ENCODE measurements at places on chromosomes 3 and 15.
A peak's percentile ranks its signal among the peaks of the same experiment; 100 is the strongest.

GRCh38 chr15:77112838-77113504, 42.1 kb upstream of the TSPAN3 start:
- DNase-seq = no peak

GRCh38 chr3:73423116-73423515, 201.6 kb downstream of the PDZRN3 start:
- DNase-seq = no peak

- no peak for DNase-seq
These were observed 51.9 kb downstream of the WWTR1 start for GRCh38 chr3:149605902-149606301.

DNA sequence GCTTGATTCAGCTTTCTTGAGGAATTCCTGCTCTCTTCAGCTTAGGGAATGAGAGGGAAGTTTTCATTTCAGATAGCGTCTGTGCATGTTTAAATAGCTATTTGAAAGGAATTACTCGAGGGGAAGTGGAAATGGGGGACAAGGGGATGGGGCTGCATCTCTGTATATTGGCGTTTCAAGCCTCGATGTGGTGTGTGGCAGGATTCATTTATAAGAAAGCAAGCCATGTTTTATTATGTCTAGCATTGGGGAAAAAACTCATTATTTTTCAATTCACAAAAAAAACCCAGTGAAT, 1.0 kb downstream of the ATP2C1 start:
- no peak for DNase-seq

- no peak for DNase-seq
These were observed 18.5 kb upstream of the RPL32 start for GRCh38 chr3:12859840-12860239.

DNA sequence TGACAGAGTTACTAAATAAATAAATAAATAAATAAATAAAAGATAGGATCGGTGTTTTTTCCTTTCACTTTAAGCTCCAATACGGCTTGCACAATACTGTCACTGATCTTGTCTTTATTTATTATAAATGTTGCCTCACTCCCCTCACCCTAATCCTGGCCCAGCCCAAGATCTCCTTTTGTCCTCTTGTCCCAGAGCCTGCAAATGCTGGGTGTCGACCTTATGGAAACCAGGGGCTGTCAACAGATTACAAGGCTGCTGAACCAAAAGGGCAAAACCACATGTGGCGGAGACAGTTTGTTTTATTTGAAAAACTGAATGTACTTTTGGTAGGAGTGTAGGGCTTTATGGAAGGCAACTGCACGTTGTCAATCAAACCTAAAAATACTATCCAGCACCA, 75.9 kb downstream of the RFTN1 start:
- DNase-seq = no peak

DNA sequence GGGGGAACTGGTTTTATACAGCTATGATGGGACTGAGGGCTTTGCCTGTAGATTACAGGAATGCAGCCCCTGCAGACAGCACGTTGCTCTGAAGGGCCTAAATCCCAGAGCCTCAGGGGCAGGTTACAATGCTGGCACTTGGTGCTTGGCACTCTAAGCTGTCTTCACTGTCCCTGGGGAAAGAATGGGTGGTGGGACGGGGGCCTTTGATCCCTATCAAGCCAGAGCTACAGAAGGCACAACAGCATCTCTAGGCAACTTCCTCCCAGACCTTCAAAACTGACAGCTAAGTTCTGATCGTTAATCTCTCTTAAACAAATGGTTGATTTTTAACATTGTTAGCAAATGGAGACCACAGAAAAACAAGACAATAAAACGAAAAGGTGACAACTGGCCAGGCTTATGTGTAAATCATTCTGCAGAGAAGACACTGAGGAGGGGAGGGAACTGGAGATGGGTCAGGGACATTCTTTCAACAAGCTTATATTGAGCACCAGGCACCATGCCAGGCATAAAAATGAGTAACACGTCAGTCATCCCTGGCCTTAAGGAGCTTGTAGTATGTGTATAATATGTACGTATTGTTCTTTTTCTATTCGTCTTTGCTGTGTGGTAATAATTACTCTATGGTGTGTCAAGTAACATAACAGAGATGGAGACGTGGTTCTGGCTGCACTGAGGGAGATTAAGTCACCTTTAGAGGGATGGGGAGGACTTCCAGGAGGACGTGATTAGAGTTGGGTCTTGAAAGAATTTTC, 49.1 kb downstream of the CA12 start:
- DNase-seq = no peak

- DNase-seq = peak; percentile 55
These were observed 250.5 kb downstream of the UACA start for GRCh38 chr15:70512772-70513362.

GRCh38 chr15:39581793-39582285, 960 bp downstream of the THBS1 start:
- DNase-seq = no peak

- no peak for DNase-seq
These were observed 88.8 kb upstream of the PLXND1 start for GRCh38 chr3:129695230-129695629.

DNA sequence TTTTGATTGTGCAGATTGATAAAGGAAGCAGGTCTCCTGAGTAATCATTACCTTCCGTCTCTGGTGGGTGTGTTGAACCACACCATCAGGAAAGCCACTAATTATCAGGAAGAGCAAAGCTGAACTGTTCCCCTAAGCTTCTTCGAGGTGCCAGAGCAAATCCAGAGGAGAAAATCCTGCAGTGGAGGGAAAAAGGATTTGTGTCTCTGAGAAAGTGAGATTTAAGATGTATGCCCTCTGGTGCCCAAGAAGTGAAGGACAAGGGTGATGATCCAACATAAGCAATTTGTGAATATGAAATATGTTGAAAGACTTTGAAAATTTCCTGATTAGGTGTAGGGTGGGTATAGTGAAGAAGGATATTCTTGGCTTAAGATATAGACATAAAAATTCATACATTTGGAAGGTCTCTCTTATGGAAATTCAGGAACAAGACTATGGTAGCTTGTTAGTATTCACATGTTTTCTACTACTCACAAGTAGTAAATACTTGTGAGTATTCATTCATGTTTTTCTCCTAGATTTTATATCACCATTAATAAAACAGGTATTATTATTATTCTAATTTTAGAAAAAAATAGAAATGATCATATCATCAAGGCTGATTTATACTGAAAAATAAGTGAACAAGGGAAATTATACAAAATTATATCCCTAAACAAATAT, 34.8 kb downstream of the COMMD2 start:
- peak; percentile 21 for DNase-seq

GRCh38 chr3:89059211-89059925, 48.1 kb upstream of the EPHA3 start:
- no peak for DNase-seq

DNA sequence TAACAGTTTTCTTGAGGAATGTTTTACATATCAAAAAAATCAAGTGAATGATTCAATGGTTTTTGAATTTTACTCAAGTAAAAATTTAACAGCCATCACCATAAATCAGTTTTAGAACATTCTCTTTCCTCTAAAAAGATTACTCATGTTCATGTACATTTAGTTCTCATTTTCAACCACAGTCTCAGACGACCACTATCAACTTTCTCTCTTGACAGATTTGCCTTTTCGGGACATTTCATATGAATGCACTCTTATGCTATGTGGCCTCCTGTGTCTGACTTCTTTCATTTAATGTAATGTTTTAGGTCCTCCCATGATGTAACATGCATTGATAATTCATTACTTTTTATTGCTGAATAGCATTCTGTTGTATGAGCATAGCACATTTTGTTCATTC, 309.3 kb upstream of the PLSCR5 start:
- DNase-seq = no peak

GRCh38 chr3:151581035-151581434, 120.2 kb upstream of the IGSF10 start:
- DNase-seq = no peak

DNA sequence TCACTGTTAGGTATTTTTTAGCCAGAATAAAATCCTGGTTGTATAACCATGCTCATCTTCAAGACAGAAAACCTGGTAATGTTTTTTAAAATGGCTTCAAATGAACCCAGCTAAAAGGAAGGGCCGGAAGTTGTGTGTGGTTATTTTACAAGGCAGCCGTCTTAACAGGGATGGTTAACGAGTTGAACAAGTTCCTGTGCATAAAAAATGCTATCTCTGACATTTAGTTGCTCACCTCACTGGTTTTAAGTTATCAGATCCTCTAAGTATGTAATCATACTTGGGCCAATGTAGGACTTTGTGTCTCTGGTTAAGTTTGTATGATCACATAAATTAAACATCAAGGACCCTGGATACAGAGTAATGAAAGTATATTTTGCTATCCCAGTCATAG, 2.1 kb downstream of the ATP11B start:
- peak; percentile 11 for DNase-seq

DNA sequence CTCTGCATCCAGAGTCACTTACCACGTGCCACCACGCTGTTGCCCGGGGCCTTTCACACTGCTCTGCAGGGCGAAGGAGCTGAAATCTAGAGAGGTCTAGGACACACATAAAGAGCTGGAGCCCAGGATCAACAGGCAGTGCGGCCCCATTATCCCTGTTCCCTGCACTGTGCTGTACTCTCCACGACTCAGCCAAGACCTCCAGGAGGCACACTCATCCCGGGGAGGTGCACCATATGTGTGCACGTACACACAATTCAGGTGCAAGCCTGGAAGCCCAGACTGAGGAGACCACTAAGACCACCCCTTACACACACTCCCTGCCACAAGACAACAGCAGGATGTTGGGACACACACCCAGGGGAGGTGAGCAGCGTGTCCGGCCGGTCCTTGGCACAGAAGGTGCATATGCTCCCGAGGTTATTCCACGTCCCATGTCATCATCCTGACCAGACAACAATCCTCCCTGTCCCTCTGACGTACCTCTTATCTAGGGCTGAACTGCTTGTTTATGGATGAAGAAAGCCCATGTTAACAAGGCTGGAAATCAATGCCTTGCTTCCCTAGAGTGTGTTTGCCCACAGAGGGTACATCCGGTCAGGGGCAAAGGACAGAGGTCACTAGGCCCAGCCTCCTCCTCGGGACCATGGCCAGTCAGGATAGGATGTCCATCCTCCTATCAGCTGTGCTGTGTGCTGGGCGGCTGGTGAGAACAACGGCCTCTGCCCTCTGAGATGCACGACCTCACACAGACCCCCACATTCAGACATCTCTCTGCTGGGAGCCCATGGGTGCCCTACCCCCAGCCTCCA, 16.1 kb downstream of the KLF15 start:
- DNase-seq = no peak

- DNase-seq = no peak
These were observed 60.0 kb downstream of the APBA2 start for GRCh38 chr15:28945626-28946230.

DNA sequence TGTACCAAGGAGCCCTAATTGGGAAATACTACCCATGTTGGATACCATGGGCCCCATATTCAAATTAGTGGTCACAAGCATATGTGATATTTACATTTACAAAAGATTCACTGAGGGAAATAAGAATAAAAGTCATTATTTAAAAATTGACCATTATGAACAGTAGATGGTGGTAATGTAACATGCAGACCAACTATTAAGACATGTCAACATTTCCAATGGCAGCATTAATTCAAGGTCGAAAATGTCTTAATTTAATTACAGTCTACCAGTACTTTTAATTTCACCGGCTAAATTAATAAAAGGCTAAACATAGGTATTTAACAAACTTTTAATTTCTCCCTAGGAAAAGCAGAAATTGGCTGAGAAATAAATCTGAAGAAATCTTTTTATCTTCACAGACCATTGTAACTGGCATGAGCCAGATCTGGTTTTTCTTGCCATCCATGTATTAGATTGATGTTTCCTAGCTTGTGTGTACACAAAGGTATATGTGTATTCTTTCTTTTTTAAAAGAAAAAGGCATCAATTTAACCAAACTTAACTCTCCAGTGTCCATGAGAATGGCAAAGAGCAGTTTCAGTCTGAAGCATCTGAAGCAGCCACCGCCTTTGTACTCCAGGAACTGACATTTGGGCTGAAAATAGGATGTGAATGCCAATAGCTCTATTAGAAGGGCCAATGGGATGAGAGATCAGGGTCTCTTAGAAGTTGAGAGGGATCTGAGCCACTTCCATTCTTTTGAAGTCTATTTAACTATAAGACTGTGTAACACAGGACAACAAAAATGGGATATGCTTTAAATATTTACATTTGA, 26.6 kb downstream of the NEK11 start:
- DNase-seq = no peak

DNA sequence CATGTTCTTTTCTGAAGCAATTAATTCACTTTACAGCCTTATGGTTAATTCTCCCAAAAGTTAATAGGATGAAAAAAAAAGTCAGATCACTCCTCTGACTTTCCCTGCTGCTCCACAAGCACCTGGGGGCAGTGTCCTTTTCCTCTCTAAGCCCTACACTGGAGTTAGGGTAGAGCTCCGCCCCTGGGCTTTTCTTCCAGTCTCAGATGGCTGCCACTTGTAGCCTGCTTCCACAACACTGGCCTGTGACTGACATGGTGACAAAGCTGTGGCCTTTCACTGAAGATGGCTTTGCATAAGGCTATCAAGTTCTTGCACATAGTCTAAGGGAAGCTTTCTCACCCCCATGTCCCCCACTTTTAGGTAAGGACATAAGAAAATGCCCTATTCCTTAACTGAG, 1.3 kb upstream of the MON1A start:
- no peak for DNase-seq

DNA sequence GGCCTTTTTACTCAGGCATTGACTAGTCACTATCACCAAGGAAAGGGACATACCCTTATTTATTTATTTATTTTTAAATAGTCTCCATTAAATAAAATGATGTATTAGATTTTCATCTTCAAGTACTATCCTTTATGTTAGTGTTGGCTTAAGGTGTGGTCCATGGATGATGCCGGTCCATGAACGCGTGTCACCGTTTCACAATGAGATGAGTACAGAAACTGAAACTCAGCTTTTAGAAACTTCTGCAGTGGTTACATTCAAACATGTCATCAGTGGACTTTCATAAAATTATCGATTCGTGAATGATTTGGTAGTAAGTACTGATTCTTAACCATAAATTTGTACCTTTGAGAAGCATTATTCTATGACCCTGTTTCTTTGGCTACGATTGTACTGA, 166.6 kb downstream of the SATB1 start:
- DNase-seq = no peak

- no peak for DNase-seq
These were observed 313.4 kb downstream of the BCHE start for GRCh38 chr3:165523801-165524200.

- DNase-seq = no peak
These were observed 158.4 kb downstream of the KLHL25 start for GRCh38 chr15:85636351-85636750.

DNA sequence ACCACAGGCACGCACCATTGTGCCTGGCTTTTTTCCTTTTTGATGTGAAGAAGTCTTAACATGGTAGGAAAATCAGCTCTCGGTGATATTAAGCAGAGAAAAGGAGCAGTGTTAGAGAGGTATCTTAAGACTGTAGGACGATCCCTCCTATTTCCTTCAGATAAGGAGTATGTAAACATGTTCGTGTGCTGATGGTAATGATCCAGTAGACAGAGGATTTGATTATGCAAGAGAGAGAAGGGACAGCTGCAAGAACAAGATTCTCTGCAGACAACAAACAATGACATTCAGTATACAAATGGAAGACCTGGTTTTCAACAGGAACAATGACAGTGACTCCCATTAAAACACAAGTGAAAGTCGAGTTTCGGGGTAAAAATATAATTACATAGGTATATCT, 95.1 kb upstream of the MELTF start:
- no peak for DNase-seq

Data from stimulated activated CD4-positive, alpha-beta T cell treated with anti-CD3 and anti-CD28 coated beads, Interleukin-2, amount 100 ng/mL, for 48 hours (primary cell).